ENCODE measurements at places on chromosomes 1 and 21.

GRCh38 chr1:214224611-214225354 lies 56.2 kb upstream of the SMYD2 start:
- DNase-seq, result no peak

- DNase-seq, result no peak
These were observed 100.1 kb upstream of the SLC2A1 start for GRCh38 chr1:43058545-43059360.

GRCh38 chr1:248810727-248811513 lies 14.8 kb downstream of the SH3BP5L start:
- DNase-seq, result no peak

GRCh38 chr1:116504308-116505156 lies 66.3 kb downstream of the CD58 start:
- DNase-seq, result peak; percentile 94

DNA sequence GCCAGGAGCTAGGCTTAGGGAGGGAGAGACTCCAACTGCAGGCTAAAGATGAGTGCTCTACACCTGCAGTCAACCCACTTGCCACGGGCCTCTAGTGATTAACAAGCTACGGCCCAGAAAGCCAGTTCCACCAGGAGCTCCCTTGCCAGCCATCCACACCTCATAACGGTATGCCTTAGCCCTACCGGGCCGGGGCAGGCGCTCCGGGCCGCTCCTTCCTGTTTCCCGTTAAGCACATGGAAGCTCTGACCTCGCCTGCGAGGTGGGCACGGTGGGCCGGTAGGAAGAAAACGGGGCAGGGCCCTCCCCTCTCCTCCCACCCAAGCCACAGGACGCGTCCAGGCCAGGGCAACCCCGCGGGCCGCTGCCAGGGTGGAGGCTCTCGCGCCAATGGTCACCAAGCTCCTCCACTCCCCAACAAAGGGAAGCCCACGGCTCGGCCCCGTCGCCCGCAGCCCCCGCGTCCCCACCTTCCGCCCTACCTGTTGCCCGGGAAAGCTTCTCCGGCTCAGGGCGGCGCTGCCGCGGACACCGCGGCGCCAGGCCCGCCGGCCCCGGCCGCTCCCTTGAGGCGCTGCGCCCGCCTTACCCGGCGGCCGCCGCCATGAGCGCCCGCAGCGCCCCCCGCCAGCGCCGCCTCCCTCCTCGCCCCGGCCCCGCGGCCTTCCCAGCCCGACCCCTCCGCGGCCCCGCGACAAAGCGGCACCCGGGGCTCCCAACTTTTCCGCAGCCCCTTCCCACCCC lies 627 bp downstream of the CERS2 start:
- DNase-seq, result peak; percentile 18

- no peak for DNase-seq
These were observed 169.4 kb upstream of the HMCN1 start for GRCh38 chr1:185564816-185565215.

DNA sequence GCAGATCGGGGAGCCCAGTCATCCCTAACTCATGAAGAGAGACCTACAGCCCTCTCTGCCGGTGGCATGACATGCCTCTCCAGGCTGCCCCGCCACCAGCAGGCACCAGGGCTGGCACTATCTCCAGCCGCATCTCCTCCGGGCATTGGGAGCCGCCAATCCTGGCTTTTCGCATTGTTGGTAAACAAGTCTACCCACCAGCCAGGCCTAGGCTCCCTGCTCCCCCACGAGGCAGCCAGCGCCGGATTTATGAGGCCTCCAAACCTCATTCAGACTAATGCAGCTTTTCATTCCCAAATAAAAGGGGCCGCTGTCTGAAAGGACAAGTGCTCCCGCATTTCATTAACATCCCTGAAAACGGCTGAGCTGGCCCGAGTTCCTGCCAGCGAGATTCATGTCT lies 3.4 kb upstream of the GRIK3 start:
- no peak for DNase-seq

GRCh38 chr21:24222676-24223075 lies 1384.6 kb downstream of the MRPL39 start:
- no peak for DNase-seq

DNA sequence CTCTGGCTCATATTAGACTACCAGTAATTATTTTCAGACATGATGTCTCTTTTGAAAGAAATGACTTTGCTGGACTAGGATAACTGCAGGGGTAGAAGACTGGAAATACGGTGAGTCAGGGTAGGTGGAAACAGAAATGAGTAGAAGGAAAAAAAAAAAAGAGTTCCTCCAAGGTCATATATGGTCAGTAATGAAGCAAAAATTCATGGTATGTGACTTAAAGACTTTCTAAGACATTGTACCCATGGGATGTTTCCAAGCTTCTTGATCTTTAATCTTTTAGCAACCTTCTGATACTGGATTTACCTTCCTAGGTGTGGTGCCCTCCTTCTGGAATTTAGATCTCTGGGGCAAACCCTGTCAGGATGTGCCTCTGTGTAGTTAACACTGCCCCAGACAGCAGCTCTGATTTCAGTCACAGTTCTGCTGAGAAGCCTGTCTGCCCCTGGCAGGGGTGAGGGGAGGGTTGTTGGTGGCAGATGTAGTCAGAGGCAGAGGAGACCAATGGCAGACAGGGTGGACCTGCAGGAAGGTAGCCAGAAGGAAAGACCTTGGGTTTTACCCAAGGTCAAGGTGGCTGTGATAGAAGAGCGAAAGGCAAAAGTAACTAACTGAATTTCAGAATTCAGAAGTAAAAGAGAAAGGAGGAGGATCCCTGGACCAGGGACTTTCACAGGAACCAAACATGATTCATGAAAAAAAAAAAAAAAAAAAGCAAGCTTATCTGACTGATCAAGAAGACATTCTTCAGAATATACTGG lies 44.1 kb upstream of the BCL10 start:
- no peak for DNase-seq

DNA sequence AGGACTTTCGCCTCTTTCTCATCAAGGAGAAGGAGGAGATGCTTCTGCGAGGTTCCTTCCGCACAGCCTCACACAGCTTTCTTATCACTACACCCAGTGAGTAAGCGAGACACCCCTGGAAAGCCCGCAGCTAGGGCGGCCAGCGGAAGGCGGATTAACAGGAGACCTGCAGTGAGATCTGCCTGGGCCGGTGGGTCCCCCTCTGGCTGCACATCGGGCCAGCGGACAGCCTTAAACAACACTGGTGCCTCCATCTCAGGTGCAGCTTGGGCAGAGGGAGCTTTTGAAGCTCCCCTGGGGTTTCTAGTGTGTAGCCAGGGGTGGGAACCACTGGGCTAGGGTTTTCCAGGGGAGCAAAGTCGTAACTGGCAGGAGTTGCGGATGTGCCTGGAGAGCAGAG lies 17.5 kb upstream of the MTARC1 start:
- DNase-seq, result no peak

- no peak for DNase-seq
These were observed 9.9 kb downstream of the CEP104 start for GRCh38 chr1:3847081-3847480.

DNA sequence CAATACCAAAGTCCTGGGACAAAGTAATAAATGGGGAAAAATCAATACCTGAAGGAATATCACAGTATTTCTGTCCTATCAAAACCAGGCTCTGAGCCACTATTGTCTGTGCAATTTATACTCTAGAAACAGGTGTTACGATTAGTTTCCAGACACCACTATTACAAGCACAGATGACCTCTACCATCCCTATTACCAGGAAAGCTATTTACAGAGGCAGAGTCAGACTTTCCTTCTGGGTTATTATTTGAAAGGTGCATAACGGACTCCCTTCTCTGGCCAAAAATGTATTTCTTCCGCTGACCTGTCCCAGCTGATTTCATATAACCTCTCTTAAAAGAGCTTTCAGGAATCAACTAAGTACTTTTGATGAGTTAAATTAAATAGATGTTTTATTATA lies 154.6 kb upstream of the LRRC7 start:
- DNase-seq, result no peak

- no peak for DNase-seq
These were observed 6.7 kb upstream of the ABCG1 start for GRCh38 chr21:42212266-42212665.

DNA sequence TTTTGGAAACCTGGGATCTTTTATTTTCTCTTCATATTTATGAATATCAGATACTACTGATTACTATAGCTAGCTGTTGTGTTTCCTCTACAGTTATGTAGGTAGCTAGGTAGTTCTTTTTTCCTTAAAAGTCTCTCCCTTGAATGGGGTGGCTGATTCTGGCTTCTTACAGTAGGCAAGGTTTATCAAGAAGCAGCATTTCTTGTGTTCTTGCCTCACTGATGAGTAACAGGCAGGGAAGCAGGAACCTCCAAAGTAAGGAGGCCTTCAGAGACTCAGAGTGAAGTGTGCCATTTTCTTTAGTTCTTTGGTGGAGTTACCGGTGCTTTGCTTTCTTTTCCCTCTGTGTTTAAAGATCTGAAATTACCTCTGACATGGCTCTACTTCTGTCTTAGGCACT lies 56.0 kb downstream of the ZMYM4 start:
- DNase-seq, result no peak

- no peak for DNase-seq
These were observed 88.4 kb upstream of the PROX1 start for GRCh38 chr1:213899413-213899812.

GRCh38 chr1:68495532-68495931 lies 1.4 kb downstream of the DEPDC1 start:
- no peak for DNase-seq

DNA sequence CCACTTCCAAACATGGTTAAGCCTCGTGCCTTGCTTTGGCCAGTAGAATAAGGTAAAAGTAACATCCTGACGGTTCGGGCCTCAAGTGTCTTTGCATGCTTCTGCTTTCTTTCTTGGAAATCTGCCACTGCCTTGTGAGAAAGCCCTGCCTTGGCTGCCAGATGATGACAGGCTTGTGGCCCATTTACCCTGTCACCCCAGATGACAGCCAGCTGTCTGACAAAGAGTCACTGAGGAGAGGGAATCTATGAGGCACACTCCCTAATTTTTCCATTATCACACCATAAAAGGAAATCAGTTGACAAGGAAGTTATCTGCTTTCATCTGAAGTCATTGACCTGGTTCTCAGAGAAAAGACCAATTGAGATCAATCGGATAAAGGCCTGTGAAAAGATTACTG lies 199.8 kb downstream of the USH2A start:
- no peak for DNase-seq

- DNase-seq, result no peak
These were observed 14.4 kb downstream of the KDM4A start for GRCh38 chr1:43664369-43664768.

GRCh38 chr1:204873176-204873575 lies 2.5 kb downstream of the NFASC start:
- no peak for DNase-seq

DNA sequence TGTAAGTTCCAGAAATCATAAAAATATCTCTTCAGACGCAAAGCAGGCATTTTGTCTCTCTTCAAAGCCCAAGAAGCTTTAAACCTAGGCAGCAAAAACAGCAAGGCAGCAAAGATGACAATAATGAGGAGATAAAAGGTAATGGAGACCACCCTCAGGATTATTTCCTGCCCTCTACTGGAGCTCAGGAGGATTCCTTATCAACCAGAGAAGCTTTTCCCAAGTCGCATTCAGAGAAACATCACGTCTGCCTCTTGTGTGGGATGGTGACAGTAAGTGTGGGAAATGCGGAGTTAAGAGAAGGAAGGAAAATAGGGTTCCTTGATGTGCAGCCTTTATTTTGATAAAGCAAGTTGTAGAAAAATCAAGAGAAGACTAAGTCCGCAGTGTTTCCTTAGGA lies 365.8 kb downstream of the RGS7 start:
- no peak for DNase-seq

GRCh38 chr1:85454214-85454613 lies 10.7 kb downstream of the DDAH1 start:
- no peak for DNase-seq

All from CD4-positive, alpha-beta T cell treated with Interleukin-15 for 1 hour (primary cell).